ENCODE measurements at places on chromosomes 7 and 10.

DNA sequence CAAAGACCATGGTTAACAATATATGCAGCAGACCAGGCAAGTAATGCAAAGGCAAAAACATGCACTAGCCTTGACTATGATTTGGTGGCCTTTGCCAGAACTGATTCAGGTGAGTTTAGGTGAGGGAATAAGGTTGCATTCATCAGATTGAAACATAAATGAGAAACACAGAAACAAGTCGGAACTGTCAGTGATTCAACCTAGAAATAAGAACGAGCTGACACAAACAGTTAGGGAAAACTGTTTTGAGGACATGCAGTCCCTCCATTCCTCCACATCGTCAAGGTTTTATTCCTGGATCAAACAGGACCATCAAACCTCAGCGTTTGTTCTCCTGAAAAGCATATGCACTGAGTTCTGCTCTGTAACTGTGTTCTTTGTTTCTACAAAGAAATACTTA is 1.8 kb downstream of the ZNF248 start:
- no peak for DNase-seq

- DNase-seq: no peak
These were observed 18.6 kb downstream of the CACNB2 start for GRCh38 chr10:18158773-18159265.

- no peak for DNase-seq
These were observed 6.7 kb downstream of the AOAH start for GRCh38 chr7:36717586-36717985.

- DNase-seq: no peak
These were observed 23.0 kb upstream of the PRPF18 start for GRCh38 chr10:13563481-13564445.

DNA sequence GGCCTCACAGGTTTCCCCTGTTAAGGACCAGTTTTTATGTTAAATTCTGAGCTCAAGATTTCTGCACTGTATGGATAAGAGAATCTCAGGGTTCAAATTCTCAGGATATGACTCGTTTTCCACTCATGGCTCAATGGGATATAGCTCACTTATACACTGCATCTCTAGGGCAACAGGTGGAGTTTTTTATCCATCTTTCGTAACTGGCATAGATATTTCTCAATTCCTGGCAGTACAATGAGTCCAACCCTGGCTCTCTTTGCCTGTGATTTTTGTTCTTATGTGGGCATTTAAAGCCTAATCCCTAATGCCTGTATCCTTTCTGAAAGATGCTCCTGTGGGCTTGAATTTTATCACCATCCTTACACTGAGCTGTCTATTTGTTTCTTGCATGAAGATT is 7.6 kb downstream of the CCDC172 start:
- DNase-seq: no peak

Data from NCI-H1417 treated with DMSO at 0.1 percent for 48 hours (cell line).